ENCODE measurements at places on chromosomes 1 and 21. TPM values are rescaled to one million over a fixed set of nuclear protein-coding genes. Genes with fewer than 3 reads are reported as not detected.

The LYSMD1 gene
- 4.5 TPM for polyA plus RNA-seq

The PNRC2 gene
- 30.2 TPM for polyA plus RNA-seq

The RBM8A gene
- polyA plus RNA-seq = 32.0 TPM

The PIGC gene
- 13.8 TPM for polyA plus RNA-seq

The PPOX gene
- polyA plus RNA-seq = 56.4 TPM

The MYBPH gene
- not detected for polyA plus RNA-seq

- no peak for DNase-seq
These were observed 40.5 kb upstream of the RALGPS2 start for GRCh38 chr1:178684542-178685000.

GRCh38 chr21:39564200-39564599 is 48.5 kb upstream of the B3GALT5 start:
- peak; percentile 81 for DNase-seq

- DNase-seq = peak; percentile 95
These were observed at the start of gene ANKRD13C for GRCh38 chr1:70354332-70355110. Gene ANKRD13C, minus strand, starts transcription at chr1:70354722. Its CDS starts 314 bp downstream, at chr1:70354408.

DNA sequence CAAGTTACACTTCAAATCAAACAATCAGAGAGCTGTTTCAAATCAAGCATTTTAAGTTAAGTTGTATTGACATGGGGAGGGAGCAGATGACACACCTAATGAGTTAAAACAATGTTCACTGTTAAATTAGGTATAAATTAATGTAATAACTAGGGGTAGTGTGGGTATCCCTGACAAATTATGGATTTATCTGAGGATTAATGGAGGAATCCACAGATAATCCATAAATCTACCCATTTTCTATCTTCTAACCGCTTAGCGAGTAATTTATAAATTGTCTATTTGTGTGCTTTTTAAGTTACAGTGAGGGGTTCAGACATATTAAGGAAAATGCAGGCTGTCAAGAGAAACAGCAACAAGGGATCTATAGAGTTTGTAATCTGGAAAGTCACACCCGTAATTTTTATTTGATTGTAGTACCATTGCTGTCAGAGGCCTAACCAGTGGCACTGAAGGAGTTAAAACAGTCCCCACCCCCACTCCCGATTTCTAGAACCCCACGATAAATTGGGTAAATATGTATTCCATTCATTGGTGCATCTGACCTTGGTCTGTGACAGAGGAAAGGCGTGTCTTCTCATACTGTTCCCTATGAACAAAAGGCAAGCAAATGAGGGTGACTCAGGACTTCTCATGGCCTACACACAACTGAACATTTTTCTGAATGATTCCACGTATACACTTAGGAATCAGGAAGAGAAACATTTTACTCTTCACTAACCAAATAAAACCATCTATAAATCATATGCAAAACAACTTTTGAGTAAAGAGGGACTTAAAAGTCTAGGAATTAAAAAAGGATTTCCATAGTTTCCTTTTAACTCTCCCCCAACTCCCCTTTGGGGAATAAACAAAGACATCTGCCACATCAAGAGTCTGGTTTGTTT is 7.4 kb downstream of the IRF2BP2 start:
- DNase-seq = no peak

DNA sequence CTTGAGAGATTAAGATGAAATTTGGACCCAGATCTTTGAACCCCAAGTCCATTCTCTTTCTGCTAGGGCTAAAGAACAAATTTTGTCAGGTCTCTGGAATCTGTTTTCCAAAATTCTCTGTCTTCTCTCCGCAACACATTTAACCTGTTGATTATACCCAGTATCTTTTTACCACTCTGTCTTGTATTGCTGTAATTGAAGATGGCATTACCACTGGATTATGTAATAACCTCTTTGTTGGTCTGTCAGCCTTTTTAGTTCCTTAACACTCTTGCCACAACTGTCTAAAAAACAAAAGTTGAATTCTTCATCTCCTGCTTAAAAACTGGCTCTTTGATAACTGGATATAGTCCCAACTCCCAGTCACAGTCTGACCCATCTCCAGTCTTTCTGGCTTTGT is 3.0 kb downstream of the SRP9 start:
- DNase-seq = no peak

GRCh38 chr1:50378770-50379169 is 44.5 kb downstream of the DMRTA2 start:
- no peak for DNase-seq

GRCh38 chr1:219576931-219577730 is 35.8 kb downstream of the ZC3H11B start:
- DNase-seq = no peak

- DNase-seq = no peak
These were observed 238.2 kb upstream of the AJAP1 start for GRCh38 chr1:4416189-4416588.

- no peak for DNase-seq
These were observed 20.6 kb downstream of the KPNA6 start for GRCh38 chr1:32128479-32128878.

DNA sequence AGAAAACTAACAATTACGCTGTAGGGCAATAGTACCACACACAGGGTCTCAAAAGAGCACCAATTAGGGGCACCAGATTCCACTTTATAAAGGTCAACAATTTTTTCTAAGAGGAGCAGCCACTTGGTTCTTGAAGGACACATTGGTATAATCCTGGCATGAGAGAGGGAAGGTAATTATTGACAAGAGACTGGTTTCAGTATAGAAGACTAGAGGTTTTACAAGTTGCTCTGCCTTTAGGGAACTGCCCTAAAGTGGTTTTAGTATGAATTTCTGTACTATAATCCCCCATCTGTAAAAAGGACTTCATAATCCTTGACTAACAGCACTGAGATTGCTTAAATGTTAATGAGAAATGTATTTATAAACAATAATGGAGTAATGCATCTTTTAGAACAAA is 648.5 kb upstream of the PTBP2 start:
- DNase-seq = no peak

DNA sequence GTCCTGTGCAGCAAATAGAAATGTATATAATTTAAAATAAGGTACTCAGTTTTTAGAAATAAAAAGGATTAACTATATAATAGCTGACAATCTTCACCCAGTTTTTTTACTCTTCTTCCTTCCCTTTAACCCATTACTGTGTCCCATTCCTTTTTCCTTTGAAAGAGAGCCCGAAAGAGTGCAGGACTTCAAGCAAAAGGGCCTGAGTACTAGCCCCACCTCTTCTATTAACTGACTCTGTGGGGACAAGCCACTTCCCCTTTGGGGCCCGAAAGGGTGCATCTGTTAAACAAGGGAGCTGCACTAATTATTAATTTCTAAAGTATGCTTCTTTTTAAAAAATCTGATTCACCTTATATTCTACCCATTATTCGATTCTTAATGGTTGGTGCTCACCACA is 3.3 kb downstream of the USP24 start:
- DNase-seq = no peak

DNA sequence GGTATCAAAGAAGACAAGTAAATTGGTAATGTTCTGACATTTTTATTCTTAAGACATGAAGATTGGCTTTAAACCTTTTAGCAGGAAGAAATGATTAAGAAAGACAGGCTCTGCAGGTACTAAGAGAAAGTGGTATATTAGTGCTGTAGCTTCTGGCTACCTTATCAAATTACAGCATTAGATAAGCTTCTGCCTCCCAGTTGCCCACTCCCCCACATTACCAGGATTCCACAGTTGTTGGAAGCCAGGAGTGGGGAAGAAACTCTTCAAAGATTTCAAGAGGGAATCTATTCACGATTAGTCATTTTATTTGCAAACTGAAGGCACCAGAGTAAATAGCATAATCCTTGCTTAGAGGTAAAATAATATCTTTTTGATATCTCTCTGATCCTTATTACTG is 274.9 kb downstream of the LMO4 start:
- no peak for DNase-seq

- no peak for DNase-seq
These were observed 30.4 kb downstream of the PLXNA2 start for GRCh38 chr1:208213786-208214185.

- no peak for DNase-seq
These were observed 70.1 kb upstream of the CASZ1 start for GRCh38 chr1:10866321-10867093.

GRCh38 chr1:203663821-203664220 is 37.2 kb downstream of the ATP2B4 start:
- DNase-seq = no peak

DNA sequence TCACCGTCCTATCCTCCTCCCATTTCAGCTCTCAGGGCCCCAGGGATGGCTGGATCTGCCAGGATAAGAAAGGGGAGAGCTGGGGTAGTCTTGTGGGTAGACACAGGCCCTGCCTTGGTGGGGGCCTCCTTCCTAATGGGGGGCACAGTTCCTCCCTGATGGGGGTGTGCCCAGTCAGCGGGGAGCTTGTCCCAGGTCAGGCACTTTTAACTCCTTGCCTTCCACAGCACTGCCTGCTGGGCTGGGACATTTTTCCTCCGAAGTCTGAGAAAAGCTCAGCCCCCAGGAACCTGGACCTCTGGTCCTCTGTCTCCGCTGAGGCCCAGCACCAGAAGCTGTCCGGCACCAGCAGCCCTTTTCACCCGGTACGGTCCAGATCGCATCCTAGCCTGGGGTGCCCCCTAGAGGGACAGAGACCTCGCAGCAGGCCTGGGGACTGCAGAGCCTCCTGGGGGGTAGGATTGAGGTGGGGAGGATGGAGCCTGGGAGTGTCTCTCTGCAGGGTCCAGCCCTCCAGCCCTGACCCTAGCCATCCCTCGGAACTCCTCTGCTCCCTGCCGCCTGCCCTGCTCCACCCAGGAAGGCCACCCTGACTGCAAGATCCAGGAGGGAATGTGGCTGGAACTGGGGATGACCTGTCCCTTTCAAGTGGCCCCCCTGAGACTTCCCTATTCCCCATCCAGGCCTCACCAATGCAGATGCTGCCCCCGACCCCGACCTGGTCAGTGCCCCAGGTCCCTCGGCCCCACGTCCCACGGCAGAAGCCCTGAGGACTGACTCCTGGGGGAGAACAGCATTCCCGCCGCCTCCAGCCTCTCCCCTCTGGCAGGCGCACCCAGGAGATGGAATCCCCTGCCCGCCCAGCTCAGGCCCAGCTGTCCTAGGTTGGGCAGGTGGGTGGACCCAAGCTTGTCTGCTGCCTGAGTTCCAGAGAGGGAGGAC is 12.0 kb downstream of the MIIP start:
- no peak for DNase-seq

GRCh38 chr1:54364995-54365394 is 41.2 kb downstream of the SSBP3 start:
- DNase-seq = no peak

- DNase-seq = no peak
These were observed 103.3 kb upstream of the KCNK2 start for GRCh38 chr1:214979191-214979590.

DNA sequence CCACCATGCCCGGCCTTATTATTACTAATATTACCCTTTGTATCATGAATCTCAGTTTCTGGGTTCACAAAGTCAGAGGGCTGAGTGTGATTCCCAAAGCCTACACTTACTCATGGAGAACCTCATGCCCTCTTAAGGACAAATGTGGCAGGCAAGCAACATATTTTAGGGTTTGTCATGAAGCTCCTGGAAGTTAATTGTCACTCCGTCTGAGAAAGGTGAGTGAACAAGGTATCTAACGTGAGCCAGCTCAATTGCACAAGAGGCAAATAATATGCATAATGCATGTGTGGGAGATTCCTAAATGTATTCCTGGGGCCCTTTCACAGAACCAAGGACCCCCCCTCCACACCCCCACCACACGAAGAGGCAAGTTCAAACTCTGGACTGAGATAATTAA is 10.1 kb upstream of the TIAM1 start:
- DNase-seq = no peak

DNA sequence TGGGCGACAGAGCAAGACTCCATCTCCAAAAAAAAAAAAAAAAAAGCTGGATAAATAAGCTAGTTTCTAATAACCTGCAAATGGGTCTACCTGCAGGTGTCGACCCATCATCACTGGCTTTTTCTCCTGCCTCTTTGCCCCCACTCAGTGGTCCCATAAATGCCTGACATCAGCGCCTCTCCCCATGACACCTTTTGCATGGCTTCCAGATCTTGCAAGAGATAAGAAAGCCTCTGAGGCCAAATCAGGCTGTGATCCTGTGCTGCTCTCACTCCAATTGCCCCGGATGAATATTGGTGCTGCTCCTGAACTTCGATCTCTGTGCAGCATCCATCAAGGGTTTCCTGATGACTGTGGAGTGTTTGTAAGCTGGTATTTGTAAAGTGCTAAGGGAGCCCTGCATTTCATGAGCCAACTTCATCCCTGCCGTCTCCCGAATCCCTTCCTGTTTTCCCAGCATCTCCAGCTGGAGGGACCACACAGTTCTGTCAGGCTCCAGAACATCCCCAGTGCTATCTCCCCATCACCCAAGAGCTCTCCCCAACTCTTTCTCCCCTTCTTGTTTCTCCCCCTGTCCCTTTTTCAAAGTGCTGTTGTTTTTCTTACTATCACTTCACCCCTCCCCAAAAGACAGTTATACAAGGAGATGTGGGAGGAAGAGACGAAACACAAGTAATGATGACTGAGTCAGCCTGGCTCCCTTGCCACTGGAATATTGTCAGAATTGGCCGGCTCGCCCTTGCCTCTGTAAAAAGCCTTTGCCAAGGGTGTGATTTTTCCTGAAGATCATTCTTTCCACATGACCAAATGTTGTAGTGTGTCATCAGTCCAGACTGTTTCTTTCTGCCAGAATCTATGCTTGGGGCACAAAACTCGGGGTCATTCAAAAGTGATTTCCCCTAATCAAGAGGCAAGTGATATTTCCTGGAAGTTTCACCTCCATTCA is 2.8 kb upstream of the EFHD2 start:
- no peak for DNase-seq

- DNase-seq = no peak
These were observed 78.0 kb downstream of the WDR64 start for GRCh38 chr1:241730031-241730430.

- DNase-seq = no peak
These were observed 815.0 kb downstream of the LRRIQ3 start for GRCh38 chr1:73382966-73383365.

DNA sequence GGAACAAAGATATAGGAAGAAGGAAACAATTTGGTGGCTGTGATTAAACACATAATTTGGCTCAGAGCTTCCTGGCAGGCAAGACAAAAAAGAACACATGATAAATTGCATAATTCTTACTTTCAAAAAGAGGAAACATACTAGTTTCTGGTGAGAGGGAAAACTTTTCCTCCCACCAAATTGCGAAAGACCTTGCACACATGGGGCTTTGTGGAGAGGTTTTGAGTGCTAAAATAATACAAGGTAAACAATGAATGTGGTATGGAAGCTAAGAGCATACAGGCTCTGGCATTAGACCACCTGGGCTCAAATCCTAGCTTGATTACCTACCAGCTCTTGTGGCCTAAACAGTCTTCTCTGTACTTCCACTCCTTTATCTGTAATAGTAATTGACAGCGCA is 140.2 kb upstream of the HOOK1 start:
- DNase-seq = no peak
